ENCODE measurements at places on chromosomes 3 and 15. TPM values are rescaled to one million over a fixed set of nuclear protein-coding genes. Genes with fewer than 3 reads are reported as not detected.

Gene CHST2
- total RNA-seq = 37.2 TPM

- no peak for DNase-seq
- H3K4me3 ChIP-seq = no peak overlapping the region
- H3K27ac ChIP-seq = no peak overlapping the region
- no peaks in the 10 kb centered on the region for H3K36me3 ChIP-seq
Measured at GRCh38 chr15:25709437-25710159, 153.5 kb downstream of the ATP10A start.

- no peaks in the 10 kb centered on the region for H3K4me1 ChIP-seq
- no peak for DNase-seq
- H3K36me3 ChIP-seq = no peaks in the 10 kb centered on the region
- no peak overlapping the region for H3K4me3 ChIP-seq
- no peak overlapping the region for H3K27ac ChIP-seq
- no peaks in the 10 kb centered on the region for H3K27me3 ChIP-seq
Measured at GRCh38 chr3:152843955-152844354, 9.0 kb downstream of the P2RY1 start.

DNA sequence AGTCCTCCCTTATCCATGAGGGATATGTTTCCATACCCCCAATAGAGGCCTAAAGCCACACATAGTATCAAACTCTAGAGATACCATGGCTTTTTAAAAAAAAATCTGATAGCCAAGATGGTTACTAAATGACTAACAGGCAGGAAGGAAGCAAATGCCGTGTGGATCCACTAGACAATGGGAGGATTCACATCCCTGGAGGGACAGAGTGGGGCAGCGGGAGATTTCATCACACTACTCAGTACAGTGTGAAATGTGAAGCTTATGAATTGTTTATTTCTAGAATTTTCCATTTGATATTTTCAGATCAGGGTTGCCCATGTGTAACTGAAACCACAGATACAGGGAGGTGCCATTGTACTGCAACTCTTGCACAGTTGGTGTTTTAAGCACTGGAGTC is 826.6 kb downstream of the SQOR start:
- no peaks in the 10 kb centered on the region for H3K36me3 ChIP-seq
- no peak overlapping the region for H3K4me3 ChIP-seq
- no peak overlapping the region for H3K27ac ChIP-seq

Measured in GM12878 (cell line).